ENCODE measurements at places on chromosomes 16 and 17.
A peak's percentile ranks its signal among the peaks of the same experiment; 100 is the strongest.

GRCh38 chr16:75116081-75116910 is at the start of gene LDHD:
Gene LDHD (minus strand): TSS chr16:75116780. CDS start chr16:75116720, 60 bp downstream.
- no peak for DNase-seq

GRCh38 chr17:44255915-44256314 is 12.0 kb downstream of the SLC4A1 start:
- DNase-seq = no peak

GRCh38 chr16:7867831-7868230 is 535.2 kb downstream of the RBFOX1 start:
- DNase-seq = no peak

- no peak for DNase-seq
Observed at GRCh38 chr17:56521414-56522141, 71.9 kb upstream of the NOG start.

- no peak for DNase-seq
Observed at GRCh38 chr17:1967213-1967612, 57.9 kb downstream of the RTN4RL1 start.

DNA sequence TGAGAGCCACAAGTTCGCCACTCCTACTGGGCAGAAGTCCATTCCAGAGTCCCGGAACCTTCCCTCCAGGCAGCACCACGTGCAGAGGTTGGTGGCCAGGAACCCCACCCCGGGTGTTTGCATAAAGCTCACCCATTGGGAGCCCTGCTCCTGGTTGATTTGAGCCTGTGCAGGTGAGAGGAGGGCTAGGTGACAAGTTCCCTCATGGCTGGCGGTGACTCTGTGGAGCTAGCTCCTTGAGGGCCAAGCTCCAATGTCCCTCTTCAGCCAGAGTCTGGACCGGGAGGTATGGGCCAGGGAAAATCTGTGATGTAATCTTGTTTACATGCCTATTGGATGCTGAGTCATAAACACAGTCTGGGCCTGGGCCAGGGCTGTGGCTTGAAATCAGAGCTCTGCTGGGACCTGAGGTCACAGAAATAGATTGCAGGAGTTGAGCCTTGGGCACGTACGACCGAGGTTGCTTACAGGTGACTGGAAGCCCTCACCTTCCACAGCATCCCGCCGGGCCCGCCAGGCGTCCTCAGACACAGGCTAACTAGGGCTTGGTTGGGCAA is 118.9 kb downstream of the AATF start:
- DNase-seq = no peak

- DNase-seq = no peak
Observed at GRCh38 chr17:75809631-75810111, 25.1 kb downstream of the UNK start.

DNA sequence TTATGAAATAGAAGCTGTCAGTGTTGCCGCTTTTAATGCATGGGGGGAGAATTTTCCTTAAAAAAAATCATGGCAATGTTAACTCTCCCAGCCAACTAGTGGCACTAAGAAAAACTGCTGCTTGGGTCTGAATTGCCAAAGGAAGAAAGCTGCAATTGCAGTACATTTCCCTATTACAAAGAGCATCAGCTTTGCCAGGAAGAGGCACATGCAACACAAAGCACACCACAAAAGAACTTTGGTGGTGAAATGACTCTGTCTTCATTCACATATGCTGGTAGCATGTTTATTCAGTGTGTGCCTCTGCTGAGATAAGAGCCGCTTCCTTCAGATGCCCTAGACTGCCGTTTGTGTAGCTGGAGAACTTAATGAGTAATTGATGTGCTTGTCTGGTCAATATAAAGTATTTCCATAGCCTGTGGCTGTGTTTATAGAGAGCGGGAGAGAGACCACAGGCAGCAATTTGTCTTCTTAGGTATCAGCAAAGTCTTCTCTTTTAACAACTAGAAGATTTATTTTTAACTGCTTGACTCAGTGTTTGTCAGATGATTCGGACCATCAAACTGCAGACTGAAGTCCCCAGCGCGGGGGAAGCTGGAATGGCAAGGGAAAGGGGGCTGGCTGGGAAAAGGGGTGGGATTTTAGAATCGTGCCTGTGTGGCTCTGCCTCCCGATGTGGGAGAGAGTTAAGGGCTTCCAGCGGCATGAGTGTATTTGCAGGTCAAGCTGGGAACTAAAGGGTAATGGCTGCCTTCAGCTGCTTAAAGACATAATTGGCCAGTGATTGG is 115.1 kb downstream of the MRTFB start:
- peak; percentile 25 for DNase-seq

DNA sequence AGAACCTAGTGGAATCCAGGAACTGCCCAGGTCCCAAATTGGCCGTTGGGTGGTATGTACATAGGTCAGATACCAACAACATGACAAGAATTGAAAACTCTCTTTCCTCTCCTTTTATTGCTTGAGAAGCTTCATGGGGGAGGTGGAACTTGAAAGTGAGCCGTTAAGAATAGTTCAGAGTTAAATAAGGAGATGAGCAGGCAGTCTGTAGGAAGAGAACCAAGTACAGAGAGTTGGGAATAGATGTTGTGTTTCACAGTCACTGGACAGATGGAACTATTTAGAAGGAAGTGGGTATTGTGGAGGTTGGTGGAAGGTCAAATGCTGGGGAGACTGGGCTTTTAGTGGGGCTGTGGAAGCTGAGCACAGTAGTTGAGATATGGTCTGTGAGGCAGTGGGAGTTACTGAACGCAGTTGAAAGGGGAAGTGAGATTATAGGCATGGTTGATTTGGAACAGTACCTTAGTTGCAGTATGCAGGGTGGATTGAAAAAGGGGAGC is 26.4 kb downstream of the ARHGAP44 start:
- no peak for DNase-seq

- DNase-seq = no peak
Observed at GRCh38 chr16:80746231-80746630, 58.2 kb downstream of the CDYL2 start.

GRCh38 chr17:81488276-81488860 is 24.2 kb downstream of the ACTG1 start:
- no peak for DNase-seq

GRCh38 chr17:50790618-50791017 is 23.3 kb upstream of the ANKRD40CL start:
- DNase-seq = no peak

GRCh38 chr17:19281161-19281560 is 44.0 kb downstream of the EPN2 start:
- DNase-seq = no peak

DNA sequence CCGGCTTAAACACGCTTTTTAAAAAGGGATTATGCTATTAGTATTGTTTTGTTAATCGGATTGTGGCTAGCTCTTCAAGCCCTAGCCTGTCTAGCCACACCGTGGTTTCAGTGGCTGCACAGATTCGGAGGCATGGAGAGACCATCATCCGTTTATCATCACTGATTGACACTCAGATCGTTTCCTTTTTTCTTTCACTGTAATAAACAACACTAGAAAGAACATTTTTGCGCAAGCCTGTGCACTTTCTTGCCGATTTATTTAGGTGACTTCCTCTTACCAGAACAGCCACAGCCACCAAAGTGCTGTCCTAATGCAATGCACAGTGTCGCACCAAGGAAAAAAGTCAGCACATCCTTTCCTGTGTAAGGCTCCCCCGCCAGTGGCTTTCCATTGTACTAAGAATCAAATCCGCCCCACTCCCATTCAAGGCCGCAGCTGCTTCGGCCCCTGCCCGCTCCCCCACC is 78.2 kb downstream of the CRISPLD2 start:
- no peak for DNase-seq

DNA sequence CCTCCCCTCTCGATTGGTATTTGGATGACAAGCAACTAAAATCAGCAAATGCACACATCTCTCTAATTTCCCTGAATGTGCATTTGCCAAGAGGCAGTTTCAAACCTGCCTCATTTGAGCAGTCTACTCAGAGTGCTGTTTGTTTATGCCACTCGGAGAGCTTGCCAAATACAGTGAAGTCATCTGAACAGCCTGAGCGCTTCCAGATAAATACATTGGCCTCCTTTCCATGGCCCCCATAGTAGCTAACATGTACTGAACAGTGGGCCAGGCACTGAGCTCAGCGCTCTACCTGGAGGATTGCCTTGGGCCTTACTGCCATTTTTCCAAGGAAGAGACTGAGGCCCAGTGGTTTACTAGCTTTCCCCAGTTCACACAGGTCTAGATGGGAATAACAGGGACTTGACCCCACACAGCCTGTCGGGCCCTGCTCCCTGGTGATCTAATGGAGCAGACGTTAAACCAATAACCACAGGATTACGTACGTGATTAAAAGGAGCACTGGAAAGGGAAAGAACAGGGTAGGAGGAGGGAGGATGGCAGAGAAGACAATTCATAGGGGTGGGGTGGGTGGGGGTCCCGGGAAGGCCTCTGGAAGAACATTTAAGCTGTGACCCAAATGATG is 18.7 kb upstream of the ANKRD40CL start:
- DNase-seq = peak; percentile 38

- no peak for DNase-seq
Observed at GRCh38 chr16:75244844-75245758, 6.3 kb downstream of the BCAR1 start.

Data from NCI-H1092 (cell line).